ENCODE measurements at places on chromosomes 3 and 15.
A peak's percentile ranks its signal among the peaks of the same experiment; 100 is the strongest.

- no peak for DNase-seq
These were observed 6.9 kb downstream of the RPL15 start for GRCh38 chr3:23923786-23924185.

GRCh38 chr3:114902691-114903101 is 244.4 kb downstream of the ZBTB20 start:
- no peak for DNase-seq

DNA sequence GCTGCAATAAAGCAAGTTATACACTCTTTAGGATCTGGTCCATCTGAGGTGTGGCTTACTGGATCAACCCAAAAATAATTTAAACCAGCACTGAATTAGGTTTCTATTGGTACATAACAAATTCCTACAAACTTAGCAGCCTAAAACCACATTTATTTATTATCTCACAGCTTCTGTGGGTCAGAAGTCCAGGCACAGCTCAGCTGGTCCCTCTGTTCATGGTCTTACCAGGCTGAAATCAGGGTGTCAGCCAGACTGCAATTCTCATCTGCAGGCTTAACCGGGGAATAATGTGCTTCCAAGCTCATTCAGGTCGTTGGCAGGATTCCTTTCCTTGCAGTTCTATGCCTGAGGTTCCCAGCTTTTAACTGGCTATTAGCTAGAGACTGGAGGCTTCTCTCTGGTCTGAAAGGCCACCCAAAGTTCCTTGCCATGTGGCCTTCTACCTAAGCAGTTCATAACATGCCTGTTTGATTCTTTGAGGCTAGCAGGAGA is 477.4 kb upstream of the WNT5A start:
- no peak for DNase-seq

DNA sequence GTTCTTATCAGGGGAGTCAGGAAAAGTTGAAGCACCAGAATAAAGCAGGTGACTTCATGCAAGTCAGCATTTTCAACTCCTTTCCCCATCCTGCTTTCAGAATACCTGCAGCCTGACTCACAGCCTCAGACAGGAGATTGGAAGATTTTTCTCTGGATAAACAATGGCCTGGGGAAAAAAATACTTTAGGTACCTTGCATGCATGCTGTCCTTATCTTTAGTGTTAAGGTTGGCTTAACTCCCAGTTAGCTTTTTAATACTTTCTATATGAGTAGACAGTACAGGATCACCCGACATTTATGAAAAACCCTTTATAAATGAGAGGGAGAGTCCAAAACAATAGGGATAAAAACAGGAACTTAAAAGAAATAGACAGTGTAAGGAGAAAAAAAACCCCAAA is 53.6 kb downstream of the PAK2 start:
- no peak for DNase-seq

DNA sequence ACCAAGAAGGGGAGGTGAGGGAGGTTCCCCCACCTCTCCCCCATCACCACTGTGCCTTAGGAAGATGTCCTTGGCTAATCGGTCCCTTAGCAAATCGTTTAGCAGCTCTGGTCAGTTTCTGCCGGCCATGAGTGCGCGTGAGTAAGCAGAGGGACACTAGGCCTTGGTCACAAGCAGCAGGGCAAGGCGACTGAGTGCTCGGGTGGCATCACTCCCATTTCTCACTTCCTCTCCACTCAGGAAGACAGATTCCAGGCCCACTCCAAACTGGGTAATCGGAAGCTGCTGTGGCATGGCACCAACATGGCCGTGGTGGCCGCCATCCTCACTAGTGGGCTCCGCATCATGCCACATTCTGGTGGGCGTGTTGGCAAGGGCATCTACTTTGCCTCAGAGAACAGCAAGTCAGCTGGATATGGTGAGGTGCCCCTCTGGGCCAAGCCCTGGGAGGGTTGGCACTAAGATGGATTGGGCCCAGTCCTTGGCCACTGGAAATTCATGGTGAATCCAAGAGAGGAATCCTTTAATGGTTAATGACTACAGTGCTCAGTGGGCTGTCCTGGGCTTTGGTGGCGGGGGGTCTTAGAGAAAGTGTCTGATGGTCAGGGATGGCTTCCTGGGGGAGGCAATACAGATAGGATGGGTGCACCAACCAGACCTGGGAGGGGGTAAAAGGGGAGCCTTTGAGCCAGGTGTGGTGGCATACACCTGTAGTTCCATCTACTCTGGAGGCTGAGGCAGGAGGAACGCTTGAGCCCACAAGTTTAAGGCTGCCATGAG is 4.0 kb downstream of the PARP3 start:
- no peak for DNase-seq

DNA sequence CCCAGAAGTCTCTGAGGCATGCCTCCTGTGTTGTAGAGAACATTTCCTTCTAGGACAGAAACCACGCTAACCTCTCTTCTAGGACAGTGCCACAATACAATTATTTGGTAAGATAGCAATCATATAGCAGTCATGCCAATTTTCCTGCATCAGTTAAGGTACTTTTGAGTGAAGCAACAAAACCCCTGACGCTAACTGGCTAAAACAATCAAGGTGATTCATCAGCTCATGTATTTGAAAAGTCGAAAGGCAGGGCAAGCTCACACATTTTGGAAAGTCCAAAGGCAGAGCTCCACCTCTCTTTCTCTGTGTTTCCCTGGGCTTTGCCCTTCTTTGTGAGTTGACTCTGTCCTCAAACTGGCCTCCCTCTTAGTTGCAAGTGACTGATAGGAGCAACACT is 10.1 kb downstream of the TERC start:
- DNase-seq, result no peak

GRCh38 chr15:77786956-77787355 is 154.2 kb upstream of the LINGO1 start:
- DNase-seq, result no peak

DNA sequence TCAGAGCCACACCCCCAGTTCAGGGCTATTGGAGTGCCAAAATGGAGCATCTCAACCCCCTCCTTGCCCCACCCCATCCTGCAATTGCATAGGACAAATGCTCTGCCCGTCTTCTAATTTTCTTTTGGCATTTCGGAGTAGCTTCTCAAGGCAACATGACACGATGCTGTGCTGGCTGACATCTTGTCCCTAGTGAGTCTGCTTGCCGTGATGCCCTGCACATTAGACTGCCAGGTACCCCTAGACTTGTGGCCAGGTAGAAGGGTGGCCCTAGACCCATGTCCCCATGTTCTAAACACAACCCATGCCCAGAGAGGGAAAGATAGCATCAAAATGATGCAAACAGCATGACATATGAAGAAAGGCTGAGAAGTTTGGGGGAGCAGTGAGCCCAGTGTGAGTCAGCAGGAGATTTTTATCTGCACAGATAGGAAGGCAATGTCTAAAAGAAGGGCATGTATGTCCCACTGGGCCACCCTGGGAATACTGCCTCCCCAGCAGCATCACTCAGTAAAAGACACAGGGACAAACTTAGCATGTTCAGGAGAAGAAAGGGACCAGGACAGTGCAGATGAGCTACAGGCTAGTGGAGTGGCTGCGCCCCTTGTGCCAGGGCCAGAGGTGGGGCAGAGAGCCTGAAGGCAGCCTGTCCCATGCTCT is 36.8 kb downstream of the CA12 start:
- no peak for DNase-seq

DNA sequence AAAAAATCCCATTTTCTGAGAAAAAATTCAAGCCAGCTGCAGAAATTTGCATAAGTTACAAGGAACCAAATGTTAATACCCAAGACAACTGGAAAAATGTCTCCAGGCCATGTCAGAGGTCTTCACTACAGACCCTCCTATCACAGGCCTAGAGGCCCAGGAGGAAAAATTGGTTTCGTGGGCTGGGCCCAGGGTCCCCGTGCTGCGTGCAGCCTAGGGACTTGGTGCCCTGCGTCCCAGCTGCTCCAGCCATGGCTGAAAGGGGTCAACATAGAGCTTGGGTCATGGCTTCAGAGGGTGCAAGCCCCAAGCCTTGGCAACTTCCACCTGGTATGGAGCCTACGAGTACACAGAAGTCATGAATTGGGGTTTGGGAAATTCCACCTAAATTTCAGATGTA is 78.0 kb downstream of the MYH15 start:
- no peak for DNase-seq

DNA sequence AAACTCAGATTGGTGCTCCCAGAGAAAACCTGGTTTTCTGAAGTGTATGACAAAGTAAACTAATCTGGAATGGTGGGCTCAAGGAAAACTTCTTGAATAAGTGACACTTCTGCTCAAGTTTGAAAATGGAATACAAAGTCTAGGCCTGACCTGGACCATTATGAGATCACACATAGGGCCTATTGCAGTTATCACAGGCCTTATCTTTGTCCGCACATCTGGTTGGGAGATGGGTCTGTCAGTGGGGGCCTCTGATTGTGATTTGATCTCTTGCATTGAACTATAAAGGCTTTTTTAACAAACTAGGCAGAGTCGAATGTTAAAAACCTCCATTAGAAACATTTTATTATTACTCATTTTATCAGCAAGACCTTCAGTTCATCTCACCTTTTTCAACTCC is 405.6 kb downstream of the PTPRG start:
- DNase-seq, result no peak

DNA sequence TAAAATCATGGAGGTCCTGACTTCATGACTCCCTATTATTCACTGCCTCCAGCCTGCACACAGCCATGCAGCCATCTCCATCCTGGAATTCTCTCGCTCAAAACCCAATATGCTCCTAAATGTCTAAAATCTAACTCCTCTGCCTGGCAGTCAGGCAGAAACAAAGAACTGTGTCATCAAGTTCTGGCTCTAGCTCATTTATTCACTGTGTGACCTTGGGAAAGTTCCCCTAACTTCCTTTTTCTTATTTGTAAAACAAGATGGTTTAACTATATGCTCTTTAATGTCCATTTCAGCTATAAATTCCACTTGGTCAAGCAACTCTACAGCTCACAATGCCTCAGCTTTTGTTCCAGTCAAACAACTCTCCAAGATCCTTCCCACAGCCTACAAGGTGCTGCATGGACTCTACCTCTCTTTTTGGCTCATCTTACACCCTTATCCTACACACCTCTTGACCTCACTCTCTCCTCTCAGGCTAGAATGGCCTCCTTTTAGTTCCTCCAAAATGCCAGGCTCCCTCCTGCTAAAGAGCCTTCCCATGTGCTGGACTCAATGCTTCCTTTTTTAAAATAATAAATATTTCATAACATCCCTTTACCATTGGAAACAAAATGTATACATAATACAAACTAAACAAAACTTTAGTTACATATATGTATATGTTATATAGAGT is 16.4 kb downstream of the PIK3CB start:
- no peak for DNase-seq

DNA sequence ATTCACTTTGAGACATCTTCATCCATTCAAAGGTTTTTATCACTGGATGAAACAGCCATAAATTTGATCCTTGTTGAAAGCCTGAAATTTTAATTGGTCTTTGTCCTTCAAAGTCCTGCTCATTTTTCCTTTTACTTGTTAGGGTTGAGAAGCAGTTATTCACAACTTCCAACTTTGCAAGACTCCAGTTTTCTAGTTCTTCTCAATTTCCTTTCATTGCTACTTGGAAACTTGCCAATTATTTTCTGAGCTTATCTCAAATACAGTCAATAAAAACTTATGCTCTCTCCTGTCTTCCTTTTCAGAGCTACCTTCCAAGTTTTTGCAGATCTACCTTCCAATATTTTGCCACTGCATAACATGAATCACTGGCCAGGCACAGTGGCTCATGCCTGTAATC is 23.7 kb upstream of the CD276 start:
- DNase-seq, result no peak

- no peak for DNase-seq
These were observed 6.6 kb downstream of the VWA5B2 start for GRCh38 chr3:184236033-184236410.

DNA sequence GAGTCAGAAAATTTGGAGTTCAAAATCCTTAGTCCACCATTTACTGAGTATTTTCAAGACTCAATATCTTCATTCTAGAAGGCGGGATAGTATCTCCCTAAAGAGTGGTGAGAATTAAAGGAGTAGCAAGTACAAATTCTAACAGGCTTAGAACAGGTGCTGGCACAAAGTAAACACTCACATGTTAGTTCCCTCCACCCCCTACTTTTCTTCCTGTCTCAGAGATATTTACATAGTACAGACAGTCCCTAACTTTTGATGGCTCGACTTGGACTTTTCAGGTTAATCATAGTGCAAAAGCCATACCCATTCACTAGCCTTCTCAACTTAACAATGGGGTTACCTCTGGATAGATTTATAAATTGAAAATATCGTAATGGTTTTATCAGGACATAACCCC is 476.2 kb upstream of the RASGRP1 start:
- DNase-seq, result no peak

- DNase-seq, result no peak
These were observed 9.1 kb downstream of the EPHA3 start for GRCh38 chr3:89116476-89116875.

DNA sequence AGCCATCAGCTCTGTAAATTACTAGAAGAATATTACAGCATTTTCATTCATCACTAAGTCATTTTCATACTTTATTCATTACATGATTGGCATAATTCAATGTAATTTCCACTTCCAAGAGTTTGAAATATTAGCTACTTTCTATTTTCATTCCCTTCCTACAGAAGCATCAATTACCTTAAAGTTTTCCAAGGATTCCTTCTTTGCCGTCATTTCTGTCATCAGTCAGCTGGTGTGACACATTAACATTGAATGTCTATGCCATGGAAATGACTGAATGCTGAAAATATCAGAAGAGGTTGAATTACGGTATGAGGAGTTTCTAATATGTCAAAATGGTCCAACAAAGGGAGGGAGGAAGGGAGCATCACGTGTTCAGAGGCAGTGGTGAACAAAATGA is 718.2 kb upstream of the GRM7 start:
- no peak for DNase-seq

- DNase-seq, result no peak
These were observed 681.6 kb upstream of the ARPP21 start for GRCh38 chr3:34957677-34958076.

DNA sequence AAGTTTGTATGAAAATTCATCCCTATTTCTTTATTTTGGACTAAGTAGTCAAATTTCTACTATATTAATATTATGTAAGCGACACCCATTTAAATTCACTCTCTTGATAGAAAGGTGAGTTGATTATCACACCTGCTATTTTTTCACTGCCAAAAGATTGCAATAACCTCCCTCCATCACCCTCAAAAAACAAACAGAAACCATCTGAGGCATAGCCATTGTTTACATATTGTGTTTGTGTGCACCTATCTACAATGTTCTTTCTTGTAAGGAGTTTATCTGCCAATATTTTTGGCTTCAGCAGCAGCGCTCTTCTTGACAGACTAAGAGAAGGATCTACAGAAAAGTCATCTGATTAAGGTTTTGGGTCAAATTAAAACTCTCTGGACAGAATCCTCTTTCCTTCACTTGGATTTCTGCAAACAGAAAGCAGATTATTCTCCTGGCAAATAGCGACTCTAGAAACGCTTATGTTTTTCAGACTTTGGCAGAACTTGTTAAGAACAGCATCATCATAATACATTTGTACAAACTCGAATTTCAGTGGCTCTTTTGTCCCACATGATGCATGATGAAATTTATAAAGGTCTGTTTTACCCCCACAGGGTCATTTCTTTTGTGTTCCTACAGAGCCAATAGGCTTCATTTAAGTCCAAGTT is 48.6 kb downstream of the KCNMB2 start:
- DNase-seq, result no peak

- no peak for DNase-seq
These were observed 45.9 kb upstream of the ABHD10 start for GRCh38 chr3:111932946-111933345.

GRCh38 chr3:32401556-32402081 is 10.0 kb downstream of the CMTM7 start:
- DNase-seq, result peak; percentile 69
